HCT116 (cell line): ENCODE measurements at places on chromosomes 6 and 20.

DNA sequence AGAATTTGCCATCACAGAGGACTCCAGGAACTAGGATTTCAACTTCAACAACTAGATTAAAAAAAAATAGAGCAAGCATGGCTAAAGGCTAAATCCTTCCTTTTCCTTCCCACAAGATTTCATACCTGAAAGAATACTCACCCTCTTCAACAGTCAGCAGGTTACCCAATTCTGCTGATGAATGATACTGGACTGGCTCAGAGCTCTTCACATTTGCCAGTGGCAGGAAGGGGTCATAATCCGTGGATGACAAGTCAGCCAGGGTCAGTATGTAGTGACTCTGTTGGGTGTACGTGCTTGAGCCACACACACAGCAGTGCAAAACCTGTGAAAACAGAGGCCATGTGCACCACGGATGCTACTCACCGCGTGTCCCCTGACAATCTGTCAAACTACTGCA, 152.9 kb downstream of the INSM1 start:
- DNase-seq, result no peak

DNA sequence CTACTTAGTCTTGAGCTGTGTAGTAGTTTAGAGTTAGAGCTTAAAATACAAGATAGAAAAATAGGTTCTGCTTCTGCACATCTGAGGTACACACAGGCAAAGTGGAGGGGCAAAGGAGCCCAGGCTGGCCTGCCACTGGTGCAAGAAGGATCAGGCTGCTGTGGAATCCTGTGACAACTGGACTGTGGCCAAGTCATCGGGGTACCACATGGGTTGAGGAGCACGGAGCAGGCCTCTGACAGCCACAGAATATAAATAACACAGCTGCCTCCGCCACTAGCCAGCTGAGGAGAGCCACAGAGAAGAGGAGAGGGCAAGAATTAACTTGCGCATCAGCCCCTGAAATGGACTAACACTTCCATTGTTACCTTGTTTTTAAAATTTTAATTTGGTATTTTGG, 206.0 kb upstream of the MARCKS start:
- DNase-seq, result no peak

GRCh38 chr6:5123296-5124143, 38.4 kb downstream of the PPP1R3G start:
- DNase-seq, result no peak

DNA sequence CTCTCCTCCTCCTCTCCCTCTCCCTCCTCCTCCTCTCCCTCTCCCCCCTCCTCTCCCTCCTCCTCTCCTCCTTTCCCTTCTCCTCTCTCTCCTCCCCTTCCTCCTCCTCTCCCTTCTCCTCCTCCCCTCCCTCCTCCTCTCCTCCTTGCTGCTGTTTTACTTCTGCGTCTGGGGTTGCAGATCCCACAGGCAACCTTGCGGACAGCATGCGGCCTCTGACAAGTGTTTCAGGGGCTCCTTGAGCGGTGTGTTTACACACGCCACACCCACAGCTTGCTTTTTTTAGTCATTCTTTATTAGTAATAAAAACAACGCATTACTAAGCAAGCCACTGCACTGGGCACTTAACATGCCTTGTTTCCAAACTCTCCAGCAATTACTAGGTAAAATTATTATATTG, 81.9 kb downstream of the TFAP2C start:
- DNase-seq, result peak; percentile 6

DNA sequence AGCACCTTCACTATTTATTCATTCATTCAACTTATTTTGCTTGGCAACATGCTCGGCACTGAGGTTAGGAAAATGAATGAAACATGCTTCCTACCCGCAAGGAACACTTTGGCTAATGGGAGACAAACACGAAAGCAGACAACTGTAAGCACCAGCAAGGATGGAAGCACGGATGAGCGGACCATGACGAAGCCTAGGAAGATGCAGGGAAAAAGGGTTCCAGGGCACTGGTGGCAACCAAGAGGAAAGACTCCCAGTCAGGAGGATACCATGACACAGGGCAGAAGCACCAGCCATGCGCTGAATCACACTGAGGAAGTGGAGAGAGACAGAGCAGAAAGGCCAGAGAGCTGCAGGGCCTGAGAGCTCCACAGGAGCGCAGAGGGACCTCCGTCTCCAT, 9.8 kb downstream of the PDE10A start:
- no peak for DNase-seq

GRCh38 chr6:122712093-122712447, 67.4 kb upstream of the FABP7 start:
- no peak for DNase-seq

GRCh38 chr20:63659370-63659769, 1.3 kb downstream of the RTEL1 start:
- no peak for DNase-seq

DNA sequence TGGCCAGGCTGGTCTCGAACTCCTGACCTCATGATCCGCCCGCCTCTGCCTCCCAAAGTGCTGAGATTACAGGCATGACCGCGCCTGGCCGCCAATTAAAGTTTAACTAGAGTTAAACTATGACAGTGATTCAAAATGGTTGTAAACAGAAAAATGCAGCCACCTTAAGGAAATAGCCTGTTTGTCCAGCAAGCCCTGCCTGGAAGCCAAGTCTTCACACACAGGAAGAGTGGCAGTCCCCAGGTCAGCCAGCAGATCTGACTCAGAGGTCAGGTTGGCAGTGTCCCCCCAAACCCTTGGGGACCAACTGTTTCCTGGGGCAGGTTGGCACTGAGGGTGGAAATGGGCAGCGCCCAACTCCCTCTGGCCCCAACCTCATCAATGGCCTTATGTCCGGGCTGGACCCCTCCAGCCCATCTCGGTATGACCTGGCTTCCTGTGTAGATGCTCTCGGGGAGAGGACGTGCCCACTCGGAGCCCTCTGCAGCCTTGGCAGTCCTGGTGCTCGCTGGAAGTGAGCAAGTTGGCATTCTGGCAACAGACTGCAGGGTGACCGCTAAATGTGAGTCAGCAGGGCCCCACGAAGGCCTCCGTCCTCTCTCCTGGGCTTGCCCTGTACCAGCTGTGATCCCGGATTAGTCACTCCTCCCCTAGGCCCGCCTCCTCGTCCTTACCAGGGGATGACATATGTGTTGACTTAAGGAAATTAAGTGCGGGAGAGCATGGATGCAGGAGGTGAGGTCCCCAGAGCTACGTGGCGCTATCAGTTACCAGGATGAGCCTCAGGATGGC, 9.7 kb upstream of the HSP90AB1 start:
- peak; percentile 86 for DNase-seq

- DNase-seq, result peak; percentile 36
Measured at GRCh38 chr6:83536034-83536646, 23.8 kb downstream of the PRSS35 start.

GRCh38 chr6:27816906-27817305, 95.3 kb downstream of the OR2B2 start:
- DNase-seq, result no peak

GRCh38 chr6:161631676-161632194, 357.9 kb upstream of the AGPAT4 start:
- no peak for DNase-seq

- no peak for DNase-seq
Measured at GRCh38 chr20:39658662-39659409, 696.7 kb downstream of the DHX35 start.

GRCh38 chr6:135451617-135452190, 45.8 kb downstream of the AHI1 start:
- DNase-seq, result peak; percentile 22

GRCh38 chr20:1489325-1489724, 1.9 kb downstream of the SIRPB2 start:
- no peak for DNase-seq

- DNase-seq, result no peak
Measured at GRCh38 chr20:46809706-46810360, 84.8 kb upstream of the EYA2 start.

DNA sequence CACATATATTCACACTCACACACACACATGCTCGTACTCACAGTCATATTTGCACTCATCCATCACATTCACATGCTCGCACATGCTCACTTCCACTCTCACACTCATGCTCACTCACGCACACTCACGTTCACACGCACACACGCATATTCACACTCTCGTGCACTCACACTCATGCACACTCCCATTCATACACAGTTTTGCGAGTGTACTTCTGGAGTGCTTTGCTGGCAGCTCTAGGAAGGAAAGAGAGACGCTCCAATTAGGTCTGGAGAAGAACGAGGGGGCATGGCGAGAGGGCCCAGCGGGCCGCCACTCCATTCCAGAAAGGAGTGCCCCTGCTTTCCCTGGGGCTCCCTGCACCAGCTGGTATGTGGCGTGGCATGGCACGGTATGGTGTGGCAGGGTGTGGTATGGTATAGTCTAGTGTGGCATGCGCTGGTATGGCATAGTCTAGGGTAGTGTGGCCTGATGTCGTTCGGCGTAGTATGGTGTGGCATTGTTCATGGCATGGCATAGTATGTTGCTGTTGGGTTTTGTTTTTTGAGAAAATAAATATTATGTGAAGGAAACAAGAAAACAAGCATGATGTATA, 216.8 kb upstream of the CDYL start:
- DNase-seq, result no peak

DNA sequence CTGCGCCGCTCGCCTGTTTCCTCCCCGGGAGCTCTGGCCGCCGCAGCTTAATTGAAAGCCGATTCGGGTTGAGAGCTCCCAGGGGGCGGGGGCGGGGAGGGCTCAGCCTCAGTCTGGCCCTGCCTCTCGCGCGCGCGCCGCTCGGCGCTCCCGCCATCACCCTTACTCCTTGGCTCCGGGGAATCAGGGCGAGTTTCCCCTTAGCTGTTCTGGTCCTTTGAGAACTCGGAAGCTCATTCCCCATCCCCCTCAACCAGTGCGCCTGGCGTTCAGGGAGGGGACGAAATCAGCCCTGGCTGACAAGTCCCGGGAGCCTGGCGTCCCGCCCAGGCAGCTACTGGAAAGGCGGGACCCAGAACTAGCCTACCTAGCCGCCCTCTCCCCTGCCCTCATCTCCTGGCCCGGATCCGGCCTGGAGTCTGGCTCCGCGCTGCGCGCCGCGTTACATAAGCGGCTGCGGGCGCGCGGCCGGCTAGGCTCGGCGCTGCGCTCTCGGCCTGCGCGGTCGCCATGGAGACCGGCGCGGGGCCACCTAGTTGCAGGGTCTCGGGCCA, 2.8 kb downstream of the SLC12A5 start:
- DNase-seq, result no peak
